Pancreas (tissue), 10 donors: ENCODE measurements at places on chromosomes 1 and 21.

- no peak for DNase-seq
Observed at GRCh38 chr1:106458866-106459265, 597.6 kb upstream of the PRMT6 start.

- DNase-seq: peak; percentile 49
Observed at GRCh38 chr1:54331843-54332463, 74.2 kb downstream of the SSBP3 start.

- DNase-seq: no peak
Observed at GRCh38 chr21:45016031-45016405, 58.4 kb upstream of the ADARB1 start.

DNA sequence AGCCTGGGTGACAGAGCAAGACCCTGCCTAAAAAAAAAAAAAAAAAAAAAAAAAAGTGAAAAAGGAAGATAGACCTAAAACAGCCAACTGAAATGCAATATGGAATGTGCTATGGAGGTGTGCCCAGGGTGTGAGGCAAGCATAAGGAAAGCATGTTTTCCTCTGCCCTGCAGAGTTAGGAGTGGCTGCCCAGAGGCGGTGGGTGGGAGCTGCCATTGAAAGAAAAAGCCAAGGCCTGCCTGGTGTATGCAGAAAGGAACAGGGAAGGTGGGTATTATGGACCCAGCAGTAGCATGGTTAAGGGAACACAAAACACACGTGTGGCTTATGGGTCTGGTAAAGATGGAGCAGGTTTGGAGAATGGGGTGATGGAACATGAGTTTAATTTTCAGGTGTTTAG is 8.9 kb downstream of the CD244 start:
- DNase-seq: no peak

DNA sequence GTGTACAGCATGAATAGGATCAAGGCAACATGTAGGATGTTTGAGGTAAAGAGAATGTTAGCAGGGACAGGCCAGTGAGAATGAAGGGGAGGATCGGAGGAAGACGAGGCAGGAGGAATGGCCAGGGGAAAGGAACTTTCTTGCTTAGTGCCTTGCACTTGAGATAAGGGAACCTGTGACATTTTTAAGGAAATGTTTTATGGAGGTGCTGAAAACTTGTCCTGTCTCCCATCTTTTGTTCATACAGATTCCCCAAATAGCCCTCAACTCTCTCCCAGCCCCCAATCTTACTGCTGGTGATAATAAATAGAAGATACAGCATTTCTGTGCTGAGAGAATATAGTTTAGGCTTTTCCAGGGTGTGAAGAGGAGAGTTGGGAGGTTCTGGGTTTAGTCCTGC is 13.6 kb downstream of the ATP8B2 start:
- DNase-seq: no peak

DNA sequence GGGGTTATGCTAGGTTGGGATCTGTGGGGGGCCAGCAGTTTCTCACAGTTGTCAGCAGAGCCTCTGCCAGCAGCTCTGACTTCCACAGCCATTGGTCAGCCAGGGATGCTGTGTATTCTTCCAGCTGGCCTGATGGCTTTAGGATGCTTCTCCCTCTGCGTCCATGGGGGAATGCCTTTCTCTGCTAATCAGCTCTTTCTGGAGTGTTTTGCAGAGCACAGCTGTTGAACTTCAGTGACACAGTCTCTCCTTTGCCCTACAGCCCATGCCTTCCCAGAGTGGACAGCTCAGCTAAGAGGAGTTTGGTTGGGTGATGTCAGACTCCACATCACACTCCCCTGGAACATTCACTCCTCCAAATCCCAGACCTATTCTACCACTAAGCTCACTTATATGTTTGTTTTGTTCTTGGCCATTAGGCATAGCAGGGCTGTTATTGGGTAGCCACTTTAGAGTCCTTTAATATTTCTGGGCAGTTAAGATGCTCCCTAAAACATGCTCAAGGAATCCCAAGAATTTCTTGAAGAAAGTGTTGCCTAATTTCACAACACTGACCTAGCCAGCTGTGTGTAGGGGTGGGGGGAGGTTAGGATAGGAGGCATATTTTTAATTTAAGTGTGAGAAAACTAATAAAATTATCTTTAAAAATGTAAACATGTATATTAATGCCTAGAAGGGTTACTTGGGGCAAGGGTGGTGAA is 75.3 kb upstream of the KIAA0040 start:
- peak; percentile 15 for DNase-seq
